Sigmoid colon (tissue), 7 donors: ENCODE measurements at places on chromosomes 2 and 18. TPM values are rescaled to one million over a fixed set of nuclear protein-coding genes. Genes with fewer than 3 reads are reported as not detected.

The MAP3K20 gene
- total RNA-seq = 208 TPM

- peak; percentile 43 for DNase-seq
These were observed 805 bp downstream of the SNORC start for GRCh38 chr2:232870766-232871371.

The CXCR1 gene
- total RNA-seq = not detected

- DNase-seq = peak; percentile 29
These were observed 71.8 kb upstream of the HS6ST1 start for GRCh38 chr2:128390256-128390990.

The LRRTM1 gene
- 0.49 TPM for total RNA-seq

GRCh38 chr18:58536534-58537271 lies 92.2 kb downstream of the ALPK2 start:
- DNase-seq = no peak

- DNase-seq = no peak
These were observed 210.8 kb upstream of the SLC35G4 start for GRCh38 chr18:11398625-11399024.

GRCh38 chr2:239393388-239393940 lies 7.4 kb downstream of the HDAC4 start:
- DNase-seq = peak; percentile 78

GRCh38 chr18:72235422-72235821 lies 308.7 kb downstream of the CBLN2 start:
- no peak for DNase-seq

The RHOB gene
- total RNA-seq = 924 TPM

DNA sequence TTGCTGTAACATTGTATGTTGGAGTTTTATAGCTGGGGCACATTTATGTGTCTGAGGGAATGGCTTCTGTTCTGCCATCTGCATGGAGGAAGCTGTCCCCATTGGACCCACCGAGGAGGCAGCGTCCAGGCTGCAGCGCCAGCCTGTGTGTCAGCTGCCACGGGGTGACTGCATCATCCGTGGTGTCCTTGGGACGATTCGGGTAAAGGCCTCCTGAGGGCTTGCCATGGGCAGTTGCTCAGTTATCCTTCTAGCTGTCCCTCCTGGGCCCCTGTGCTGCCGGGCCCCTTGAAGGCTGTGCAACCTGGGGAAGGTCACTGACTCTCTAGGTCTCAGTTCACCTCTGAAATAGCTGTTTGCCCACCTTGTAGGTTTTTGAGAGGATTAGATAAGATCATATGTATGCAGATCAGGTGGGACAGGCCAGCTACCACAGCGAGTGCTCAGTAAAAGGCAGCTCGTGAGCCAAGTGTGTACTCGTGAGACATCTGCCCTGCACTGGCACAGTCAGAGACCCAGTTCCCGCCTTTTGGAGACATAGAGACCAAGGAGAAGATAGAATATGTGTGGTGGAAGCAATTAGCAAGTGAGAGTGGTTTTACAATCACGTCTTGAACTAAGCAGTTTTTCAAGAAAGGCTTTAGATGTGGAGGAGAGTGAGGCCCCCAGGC lies 10.6 kb downstream of the LDLRAD4 start:
- DNase-seq = no peak

DNA sequence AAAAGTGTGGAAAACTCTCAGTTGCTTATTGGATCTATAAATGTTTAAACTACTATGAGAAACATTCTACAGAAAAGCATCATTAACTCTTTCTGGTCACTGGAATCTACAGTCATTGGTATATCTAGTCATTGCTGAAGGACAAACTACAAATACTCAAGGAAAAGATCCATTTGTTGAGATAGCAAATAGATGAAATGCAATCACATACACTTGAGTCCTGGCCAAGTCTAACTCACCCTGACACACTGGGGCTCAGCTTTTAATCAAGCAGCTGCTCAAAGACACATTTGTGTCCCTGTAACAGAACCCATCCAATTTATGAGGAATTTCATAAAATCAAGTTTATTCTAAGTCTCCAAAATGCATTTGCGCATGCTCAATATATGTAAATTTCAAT lies 68.7 kb downstream of the CDH2 start:
- DNase-seq = no peak

DNA sequence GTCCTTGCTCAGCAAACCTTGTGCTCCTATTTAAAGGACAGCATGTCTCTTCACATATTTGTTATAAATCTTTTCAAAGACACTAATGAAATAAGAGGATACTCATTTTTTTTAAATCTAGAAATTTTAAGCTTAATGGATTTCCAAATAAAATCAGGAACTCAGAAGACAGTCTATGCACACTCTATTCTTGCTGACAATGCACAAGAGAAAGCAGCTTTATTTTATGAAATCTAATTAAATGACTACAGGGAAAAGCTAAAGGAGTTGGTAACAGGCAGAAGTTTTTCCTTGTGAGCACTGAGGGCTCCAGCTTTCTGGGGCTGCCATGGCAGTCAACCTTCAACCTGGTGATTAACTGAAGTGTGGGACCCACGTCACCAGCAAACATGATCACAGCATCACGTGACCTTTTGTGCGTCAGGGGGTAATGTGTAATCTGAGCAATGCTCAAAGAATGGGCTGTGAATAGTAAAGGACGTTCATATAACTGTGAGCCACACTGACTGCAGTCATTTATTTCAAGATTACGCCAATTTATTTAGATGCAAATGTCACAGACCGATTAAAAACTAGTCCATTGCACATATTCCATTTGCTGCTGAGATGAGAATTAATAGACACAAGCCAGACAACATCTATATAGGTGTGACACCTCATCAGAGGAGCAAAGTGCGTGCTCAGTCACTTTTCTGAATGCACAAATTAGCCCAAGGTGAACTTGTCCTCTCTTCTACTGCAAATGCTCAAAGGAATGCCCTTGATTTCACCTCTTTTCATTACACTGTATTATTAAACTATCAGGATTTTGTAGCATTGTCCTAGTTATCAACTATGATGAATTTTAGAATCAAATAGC lies 11.6 kb upstream of the DNER start:
- no peak for DNase-seq

- peak; percentile 62 for DNase-seq
These were observed 2.2 kb upstream of the MTCL1 start for GRCh38 chr18:8703092-8703709.

The PLCL1 gene
- total RNA-seq = 17.1 TPM

GRCh38 chr2:188404341-188405004 lies 112.8 kb downstream of the GULP1 start:
- DNase-seq = no peak

- peak; percentile 66 for DNase-seq
These were observed 27.0 kb upstream of the CASP8 start for GRCh38 chr2:201233192-201233811.

- no peak for DNase-seq
These were observed 518.0 kb downstream of the ZNF516 start for GRCh38 chr18:75977081-75977480.

- DNase-seq = no peak
These were observed 401.4 kb downstream of the NBAS start for GRCh38 chr2:15159751-15160177.

- DNase-seq = peak; percentile 72
These were observed 12.9 kb upstream of the TEX51 start for GRCh38 chr2:126885751-126886210.

The RAD51AP2 gene
- not detected for total RNA-seq

The RFTN2 gene
- total RNA-seq = 5.4 TPM

DNA sequence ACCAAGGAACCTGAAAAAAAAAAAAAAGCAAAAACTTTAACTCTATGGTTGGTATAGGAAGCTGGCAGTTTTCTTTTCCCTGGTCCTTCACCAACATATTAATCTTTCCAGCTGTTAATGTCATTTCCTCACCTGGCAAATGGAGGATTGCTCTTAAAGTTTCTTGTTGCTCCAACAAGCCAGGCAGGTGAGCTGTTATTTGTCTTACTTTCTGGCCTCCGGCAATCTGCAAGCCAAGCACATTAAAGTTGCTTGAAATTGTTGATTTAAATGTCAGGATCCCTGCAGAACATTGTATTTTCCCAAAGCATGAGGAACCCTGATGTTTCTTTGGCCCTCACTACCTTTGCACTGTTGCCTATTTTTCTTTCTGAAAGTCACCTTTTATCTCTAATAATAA lies 664.9 kb downstream of the METTL4 start:
- no peak for DNase-seq

The SP5 gene
- 0.81 TPM for total RNA-seq

GRCh38 chr18:79438898-79439627 lies 43.3 kb downstream of the NFATC1 start:
- DNase-seq = no peak

DNA sequence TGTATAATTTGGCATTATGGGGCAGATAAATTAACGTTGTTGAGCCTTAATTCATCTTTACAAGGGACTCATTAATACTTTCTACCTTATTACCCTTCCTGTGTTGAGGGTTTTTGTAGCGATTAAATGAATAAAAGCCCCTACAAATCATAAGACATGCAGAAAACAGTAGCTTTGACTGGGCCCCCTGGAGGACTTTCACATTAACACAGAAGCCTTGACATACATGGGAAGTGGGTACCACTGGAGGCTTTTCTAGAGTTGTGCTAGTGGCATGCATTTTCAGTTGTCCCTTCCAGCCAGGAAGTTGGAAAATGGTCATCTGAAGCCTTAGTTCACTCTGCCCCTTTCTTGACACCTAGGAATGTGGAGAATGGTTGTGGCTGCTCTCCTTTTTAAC lies 30.2 kb downstream of the MTA3 start:
- no peak for DNase-seq

DNA sequence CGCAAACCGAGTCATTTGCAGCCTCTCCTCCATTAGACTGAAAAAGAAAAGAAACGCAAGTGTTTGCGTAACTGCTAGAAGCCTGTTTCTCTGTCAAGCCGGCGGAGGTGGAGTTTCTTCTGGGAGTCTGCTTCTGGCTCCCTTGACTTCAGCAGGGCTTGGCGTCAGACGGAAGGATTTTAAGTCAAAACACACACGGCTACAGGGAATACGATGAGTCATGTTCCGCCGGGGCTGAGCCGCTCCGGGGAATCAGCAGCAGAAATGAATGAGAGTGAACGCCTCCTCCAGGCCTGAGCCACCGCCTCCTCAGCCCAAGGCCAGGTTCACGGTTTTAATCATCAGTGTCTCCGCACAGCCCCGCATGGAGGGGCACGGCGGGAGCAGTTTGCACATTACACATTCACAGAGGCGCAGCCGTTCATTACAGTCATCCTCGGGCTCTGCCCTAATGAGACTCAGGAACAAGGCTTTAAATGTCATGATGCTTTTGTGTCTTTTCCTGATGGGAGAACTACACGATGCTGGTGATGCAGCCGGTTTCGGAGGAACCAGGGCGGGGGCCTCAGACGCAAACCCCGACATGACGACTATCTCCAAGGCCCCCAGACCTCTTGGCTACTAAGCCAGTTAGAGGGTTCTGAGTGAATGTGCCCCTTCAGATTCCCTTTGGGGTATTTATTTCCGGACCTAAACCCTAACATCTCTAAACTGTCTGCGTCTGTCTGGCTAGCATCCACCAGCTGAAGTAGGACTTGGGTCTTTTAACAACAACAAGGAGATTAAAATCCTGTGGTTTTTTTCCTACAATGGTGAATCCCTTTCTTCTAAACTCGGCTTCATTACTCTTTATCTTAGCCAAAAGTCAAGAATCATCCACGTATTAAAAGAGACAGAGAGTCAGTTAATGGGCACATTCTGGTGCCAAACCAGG lies 11.1 kb upstream of the SCG2 start:
- peak; percentile 95 for DNase-seq

- no peak for DNase-seq
These were observed 1.1 kb upstream of the SCN9A start for GRCh38 chr2:166376873-166377272.

- no peak for DNase-seq
These were observed 61.1 kb downstream of the CABLES1 start for GRCh38 chr18:23196119-23197007.

The GKN1 gene
- total RNA-seq = not detected

DNA sequence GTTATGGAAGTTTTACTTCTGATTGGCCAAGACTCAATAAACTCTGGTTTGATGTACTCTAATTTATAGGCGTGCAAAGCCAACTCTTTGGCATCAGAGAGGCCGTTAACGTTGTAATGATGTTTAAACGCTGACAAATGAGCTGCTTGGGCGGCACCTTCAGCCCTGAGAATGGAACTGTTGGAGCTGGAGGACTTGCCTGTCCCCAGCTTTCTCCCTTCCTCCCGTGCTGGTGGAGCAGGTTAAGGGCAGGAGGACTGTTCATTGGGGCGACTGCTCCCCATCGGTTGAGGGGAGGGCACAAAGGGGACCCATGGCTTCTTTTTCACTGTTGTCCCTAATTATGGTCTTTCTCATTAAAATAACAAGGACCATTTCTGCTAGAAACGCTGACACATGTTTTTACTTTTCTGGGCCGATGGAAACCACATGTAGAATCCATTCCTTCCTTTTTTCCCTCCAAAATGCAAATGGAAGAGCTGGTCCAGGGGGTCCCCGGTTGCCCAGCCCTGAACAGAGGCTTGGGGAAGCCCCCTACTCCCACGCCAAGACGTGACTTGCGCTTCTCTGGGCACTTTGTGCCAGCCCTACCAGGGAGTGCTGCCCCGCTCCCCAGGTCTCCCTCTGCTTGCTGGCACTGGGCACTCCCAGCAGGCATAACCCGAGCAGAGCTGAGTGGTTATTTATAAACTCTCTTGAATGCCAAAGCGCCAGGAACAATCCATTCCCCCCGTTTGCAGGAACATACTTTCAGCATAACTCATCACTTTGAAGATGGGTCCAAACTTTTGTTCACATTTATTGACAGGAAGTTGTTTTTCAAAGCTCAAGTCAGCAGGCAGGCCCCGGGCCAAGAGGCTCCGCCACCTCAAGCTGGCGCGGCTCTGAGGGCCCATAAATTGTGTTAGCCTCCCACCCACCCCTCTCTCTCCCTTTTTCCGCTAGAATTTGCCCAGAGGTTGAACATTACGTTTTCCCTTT lies 170.1 kb downstream of the ASB1 start:
- DNase-seq = peak; percentile 93

The RGPD3 gene
- 0.95 TPM for total RNA-seq

DNA sequence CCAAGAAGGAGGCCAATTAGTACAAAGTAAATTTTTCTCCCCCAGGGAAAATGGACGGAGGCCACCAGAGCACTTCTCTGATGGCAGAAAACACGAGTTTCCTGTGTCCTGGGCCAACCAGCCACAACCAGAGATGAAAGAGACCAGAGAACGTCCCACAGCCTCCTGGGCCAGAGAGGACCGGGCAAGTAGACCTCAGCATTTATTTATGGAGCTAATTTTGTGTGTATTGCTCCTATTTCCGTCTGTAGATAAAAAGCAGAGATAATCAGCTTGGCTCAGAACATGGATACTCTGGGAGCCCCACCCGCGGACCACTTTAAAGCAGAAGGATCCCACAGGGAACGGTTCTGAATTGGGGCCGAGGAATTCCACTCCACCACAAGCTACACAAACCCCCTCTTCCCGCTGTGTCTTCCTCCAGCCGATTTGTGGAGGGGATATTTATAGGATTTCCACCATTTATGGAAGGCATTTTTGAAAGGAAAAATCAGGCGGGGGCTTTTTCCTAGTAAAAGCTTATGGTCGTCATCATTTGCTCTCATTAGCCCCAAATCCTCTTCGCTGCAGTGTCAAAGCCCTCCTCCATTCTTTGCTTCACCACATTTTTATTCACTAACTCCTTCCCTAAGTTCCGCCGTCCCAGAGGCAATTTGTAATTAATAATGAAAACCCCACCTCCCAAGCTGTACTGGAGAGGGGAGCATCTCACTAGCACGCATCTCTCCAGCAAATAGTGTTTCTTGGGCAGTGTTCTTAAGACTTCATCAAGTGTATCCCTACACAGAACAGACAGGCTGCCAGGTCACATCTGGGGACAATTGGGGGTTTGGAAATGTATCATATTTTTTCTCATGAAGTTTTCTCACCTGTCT lies 43.7 kb upstream of the TWIST2 start:
- no peak for DNase-seq

- DNase-seq = peak; percentile 33
These were observed 63.7 kb downstream of the EIPR1 start for GRCh38 chr2:3313781-3314375.

The FABP1 gene
- not detected for total RNA-seq

The LYG1 gene
- total RNA-seq = 0.71 TPM
